Vein endothelial cell (primary cell): ENCODE measurements at places on chromosomes 4 and X. TPM values are rescaled to one million over a fixed set of nuclear protein-coding genes. Genes with fewer than 3 reads are reported as not detected.

CSN1S1 gene
- total RNA-seq, result not detected in 2 replicates

PABPC5 gene
- total RNA-seq, result 0.33 and 0.48 TPM in 2 replicates

BST1 gene
- total RNA-seq, result 22.0 and 49.3 TPM in 2 replicates

KDR gene
- total RNA-seq, result 286 and 524 TPM in 2 replicates

UBQLN2 gene
- total RNA-seq, result 11.8 and 12.0 TPM in 2 replicates

CXCL9 gene
- total RNA-seq, result not detected in 2 replicates

RBM46 gene
- 0.10 TPM in 1 of 2 replicates, not detected in the other for total RNA-seq

PABPC1L2A gene
- total RNA-seq, result not detected in 2 replicates
